ENCODE measurements at places on chromosomes 7 and 10.

- DNase-seq, result no peak
These were observed 107.1 kb downstream of the EBLN1 start for GRCh38 chr10:22110761-22111160.

DNA sequence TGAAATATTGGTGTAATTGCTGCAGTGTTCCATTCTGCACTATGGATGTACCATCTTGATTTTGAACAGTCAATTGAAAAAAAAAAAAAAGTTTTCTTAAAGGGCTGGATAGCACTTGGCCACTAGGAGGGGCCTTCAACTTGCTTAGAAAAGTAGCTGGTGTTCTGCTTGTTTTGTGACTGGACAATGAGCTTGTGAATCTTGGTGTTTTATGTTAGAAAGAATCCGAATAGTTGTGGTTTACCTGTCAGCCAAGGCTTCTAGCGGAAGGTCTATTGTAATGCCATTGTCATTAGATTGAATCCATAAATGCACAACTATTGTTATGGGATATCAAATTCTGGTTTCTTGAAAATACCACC, 77.1 kb downstream of the BMPER start:
- peak; percentile 71 for DNase-seq

GRCh38 chr10:72335394-72336258, 19.1 kb downstream of the DNAJB12 start:
- DNase-seq, result no peak

- no peak for DNase-seq
These were observed 409.8 kb upstream of the NPVF start for GRCh38 chr7:25638068-25638467.

- DNase-seq, result no peak
These were observed 5.3 kb downstream of the MEOX2 start for GRCh38 chr7:15681186-15681585.
